Activated CD4-positive, alpha-beta T cell treated with anti-CD3 and anti-CD28 coated beads, Interleukin-2, amount 50 U/mL, for 48 hours (primary cell): ENCODE measurements at places on chromosomes 6 and 20.

- DNase-seq, result no peak
Measured at GRCh38 chr6:44725070-44725469, 337.6 kb downstream of the CDC5L start.

- DNase-seq, result no peak
Measured at GRCh38 chr6:69888482-69889233, 22.3 kb downstream of the COL19A1 start.

DNA sequence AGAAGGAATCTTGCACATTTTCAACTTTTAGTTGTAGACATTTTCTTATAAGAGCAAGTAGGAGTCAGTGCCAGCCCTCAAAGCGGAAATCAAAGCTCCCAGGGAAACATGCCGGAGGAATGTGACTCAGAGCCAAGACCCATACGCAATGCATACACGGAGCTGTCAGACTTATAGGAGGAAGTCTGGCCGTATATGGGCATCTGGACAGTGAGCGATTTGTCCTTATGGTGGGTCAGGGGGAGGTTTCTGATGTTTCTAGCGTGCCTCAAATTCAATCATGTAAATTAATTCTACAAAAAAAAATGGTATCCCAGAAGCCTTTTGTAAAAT lies 3.6 kb upstream of the CCN2 start:
- DNase-seq, result no peak

DNA sequence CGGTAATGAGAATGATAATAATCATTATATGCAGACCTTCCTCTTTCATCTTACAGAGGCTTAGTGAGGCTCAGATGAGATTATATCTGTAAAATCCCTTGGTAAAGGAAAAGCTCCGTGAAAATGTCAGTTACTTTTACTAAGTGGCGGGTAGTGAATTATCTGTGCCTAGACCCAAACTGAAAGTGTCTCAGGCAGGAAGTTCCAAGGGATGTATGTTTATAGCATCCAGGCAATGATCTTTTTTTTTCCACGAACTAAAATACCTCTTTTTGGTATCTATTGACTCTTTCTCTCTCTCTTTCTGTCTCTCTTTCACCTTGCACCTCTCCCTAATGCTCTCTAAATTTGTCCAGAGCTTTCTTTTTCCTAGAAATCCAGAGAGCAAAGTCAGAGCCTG lies 5.0 kb downstream of the TCF21 start:
- no peak for DNase-seq

GRCh38 chr6:41531016-41531415 lies 15.2 kb upstream of the FOXP4 start:
- DNase-seq, result no peak

DNA sequence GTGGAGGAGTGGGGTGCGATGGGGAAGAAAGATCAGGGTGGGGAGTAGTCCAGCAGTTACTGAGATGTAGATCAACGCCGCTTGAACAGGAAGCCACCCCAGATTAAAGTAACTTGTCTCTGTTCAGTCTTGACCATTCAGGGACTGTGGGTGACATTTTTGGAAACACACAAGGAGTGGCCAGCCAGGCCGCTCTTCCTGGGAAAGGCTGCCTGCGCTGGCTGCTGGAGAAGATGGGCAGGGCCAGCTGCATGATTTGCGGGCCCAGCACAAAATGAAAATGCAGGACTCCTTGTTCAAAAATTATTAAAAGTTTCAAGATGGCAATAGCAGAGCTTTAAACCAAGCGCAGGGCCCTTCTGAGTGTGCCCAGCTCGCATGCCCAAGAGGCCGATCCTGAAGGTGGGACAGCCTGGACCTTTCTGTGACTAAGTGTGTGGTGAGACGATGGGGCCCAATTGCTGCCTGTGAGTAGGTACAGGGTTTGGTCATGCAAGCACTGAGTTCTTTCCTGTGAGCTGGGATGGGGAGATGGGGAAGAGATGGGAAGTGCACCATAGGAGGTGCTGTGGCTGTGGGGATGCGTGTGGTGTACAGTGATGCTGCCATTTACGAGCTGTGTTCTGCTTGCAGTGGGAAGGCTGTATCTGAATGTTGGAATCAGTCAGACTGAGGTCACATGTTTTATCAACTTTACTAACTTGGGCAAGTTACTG lies 51.3 kb downstream of the DAAM2 start:
- no peak for DNase-seq

DNA sequence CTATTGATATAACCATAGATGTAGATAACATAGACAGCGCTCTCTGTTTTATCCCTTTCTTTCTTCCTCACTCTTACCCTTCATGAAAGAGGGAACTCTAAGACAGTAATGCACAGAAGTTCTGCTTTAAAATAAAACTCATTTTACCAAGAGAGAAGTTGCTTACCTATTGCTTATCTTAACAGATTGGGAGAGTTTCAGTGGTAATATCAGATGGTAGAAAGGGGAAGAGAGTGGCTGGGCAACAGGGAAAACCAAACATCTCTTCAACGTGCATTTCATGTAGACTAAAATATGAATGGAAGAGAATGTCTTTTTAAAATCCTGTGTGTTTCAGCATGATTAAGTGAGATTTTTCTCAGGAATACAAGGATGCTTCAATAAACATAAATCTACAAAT lies 45.3 kb upstream of the SIRPG start:
- no peak for DNase-seq
